ENCODE measurements at places on chromosomes 5 and 9.

DNA sequence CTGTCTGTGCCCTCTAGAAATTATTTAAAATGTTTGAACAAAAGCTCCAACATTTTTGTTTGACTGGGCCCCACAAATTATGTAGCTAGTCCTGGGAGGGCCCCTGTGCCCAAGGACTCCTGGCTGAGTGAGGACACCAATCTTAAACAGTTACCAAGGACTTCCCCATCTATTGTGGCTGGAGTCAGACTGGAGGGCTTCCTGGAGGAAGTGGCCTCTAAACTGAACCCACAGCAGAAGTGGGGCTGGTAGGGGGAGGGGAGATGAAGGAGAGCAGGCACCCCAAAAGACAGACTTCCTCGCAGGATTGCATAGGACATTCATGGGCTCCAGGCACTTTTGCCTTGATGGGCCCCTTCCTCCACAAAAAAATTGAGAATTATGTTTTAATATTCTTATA lies 8.1 kb downstream of the ADAMTS13 start:
- no peak for DNase-seq

DNA sequence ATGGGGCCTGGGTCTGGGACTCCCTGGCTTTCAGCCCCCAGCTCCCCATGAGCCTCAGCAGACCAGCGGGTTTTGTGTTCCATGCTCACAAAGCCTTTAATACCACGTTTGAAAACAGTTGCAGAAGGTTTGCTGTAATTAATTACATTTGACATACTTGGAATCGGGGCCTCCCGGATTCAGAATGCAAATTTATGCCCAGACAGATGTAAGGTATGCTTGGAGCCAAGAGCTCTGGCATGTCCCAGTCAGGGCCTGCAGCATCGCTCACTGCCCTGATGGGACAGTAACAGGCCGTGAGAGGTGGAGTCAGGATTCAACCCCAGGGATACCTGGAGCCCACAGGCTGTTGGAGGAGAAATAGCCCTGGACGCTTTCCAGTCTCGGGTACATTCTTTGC lies 12.2 kb downstream of the ZNF618 start:
- DNase-seq, result no peak

DNA sequence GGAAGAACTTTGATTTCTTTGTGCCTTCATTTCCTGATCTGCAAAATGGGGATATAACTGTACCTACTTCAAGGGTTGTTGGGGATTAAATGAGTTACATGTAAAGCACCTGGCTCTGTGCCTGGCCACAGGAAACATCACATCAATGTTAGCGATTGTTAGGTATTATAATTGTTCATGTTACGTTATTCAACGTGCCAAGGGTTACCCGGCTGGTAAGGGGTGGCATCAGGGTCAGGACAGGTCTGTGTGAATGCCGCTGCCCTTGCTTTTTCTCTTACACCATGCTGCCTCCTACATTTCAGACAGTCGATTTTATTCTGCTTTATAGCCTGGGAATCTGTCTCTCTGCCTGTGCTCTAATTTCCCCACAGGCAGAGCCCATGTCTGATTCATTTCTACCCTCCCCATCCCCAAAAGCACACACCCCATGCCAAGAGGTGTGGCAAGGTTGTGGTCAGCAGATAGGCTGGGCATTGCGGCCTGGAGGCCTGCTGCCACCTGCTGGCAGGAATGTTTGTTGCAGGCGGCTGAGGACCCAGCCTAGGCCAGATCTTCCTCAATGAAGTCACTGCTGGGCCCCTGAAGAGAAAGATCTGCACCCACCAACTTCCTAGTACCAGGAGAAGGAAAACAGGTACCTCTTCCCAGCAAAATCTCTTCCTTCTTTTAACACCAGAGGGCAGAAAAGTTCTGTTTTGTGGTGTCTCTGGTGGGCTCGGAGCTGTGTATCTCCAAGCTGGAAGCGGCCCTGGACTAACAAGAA lies 5.3 kb downstream of the ANKS6 start:
- no peak for DNase-seq

GRCh38 chr9:92980085-92980745 lies 32.9 kb downstream of the FGD3 start:
- no peak for DNase-seq

DNA sequence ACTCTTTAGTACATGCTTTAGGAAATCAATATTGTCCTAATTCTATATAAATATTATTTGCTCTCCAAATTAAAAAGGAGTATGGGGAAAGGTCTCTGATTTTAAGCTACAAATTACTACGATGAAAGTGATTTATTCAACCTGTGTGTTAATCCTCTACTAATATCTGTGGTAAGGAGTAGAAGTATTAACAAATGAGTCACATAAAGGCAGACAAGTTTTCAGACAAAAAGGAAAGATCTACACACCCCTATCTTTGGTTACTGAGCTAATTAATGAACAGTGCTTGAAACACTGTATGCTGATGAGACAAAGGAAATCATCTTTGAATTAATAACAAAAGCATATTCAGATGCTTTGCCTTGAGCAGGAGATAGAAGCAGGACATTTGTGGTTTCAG lies 15.9 kb downstream of the LOX start:
- DNase-seq, result no peak

DNA sequence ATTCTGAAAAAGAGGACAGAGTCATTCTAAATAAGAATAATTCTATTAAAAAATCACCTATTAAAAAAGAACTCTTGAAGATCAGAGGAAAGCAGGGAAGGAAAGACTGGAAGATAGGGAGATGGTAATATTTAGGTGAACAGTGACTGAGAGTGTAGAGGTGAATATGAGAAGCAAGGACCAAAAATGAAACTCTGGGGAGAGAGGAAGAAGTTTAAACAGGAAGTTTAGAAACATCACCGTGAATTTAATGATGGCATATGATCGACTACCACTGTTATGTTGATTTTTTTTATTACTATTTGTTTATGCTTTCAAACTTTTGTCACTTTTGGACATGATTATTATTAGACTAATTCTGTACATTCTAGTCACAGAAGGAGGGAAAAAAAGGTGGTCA lies 1.7 kb upstream of the SPINK6 start:
- DNase-seq, result no peak

DNA sequence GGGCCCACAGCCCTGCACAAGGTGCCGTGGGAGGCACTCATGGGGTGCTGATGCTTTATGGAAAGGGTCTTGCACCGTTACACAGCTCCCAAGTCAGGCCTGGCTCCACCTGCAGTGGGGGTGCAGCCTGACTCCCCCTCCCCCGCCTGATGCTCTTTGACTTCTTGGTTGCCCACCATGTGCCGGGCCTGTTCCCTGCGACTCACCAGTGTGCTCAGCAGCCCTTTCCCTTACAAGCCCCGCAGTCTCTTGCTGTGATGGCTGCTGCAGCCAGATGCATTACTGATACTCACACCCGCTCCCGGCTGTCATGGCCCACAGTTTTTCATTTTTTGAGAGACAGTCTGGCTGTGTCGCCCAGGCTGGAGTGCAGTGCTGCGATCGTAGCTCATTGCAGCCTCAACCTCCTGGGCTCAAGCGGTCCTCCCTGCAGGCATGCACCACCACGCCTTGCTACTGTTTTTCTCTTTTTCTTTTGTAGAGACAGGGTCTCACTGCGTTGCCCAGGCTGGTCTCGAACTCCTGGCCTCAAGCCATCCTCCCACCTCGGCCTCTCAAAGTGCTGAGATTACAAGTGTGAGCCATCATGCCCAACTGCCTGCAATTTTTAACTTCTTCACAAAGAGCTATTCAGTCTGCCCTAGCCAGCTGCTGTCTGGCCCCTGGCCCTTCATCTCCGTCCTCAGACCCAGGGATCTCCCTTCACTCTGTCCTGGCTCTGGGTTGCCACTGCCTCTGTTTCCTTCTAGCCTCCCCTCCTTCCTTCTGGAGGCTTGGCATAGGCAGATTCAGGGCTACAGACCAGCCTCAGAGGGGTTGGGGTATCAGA lies 109.5 kb downstream of the RXRA start:
- no peak for DNase-seq

- DNase-seq, result no peak
These were observed 58.0 kb downstream of the RNF38 start for GRCh38 chr9:36341936-36342577.

- peak; percentile 52 for DNase-seq
These were observed 124.3 kb upstream of the SLC12A2 start for GRCh38 chr5:127959152-127959764.

- DNase-seq, result no peak
These were observed 43.6 kb downstream of the FXN start for GRCh38 chr9:69079186-69079585.

DNA sequence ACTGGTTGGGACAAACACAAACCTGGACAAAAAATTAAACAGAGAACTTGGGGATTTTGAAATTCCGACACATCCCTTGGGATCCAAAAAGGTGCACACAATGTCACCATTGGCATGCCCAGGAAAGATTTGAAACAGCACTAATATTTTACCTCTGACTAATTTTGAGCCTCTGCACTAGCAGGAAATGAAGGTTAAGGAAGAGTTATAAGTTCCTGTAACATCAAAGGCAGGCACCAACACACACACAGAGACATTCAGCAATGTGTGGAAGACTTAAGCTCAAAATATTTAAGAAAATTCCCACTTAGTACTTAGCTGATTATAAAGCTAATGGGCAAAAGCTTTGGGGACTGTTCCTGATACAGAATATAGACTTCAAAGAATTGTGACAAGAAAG lies 247.0 kb downstream of the CDH9 start:
- no peak for DNase-seq

DNA sequence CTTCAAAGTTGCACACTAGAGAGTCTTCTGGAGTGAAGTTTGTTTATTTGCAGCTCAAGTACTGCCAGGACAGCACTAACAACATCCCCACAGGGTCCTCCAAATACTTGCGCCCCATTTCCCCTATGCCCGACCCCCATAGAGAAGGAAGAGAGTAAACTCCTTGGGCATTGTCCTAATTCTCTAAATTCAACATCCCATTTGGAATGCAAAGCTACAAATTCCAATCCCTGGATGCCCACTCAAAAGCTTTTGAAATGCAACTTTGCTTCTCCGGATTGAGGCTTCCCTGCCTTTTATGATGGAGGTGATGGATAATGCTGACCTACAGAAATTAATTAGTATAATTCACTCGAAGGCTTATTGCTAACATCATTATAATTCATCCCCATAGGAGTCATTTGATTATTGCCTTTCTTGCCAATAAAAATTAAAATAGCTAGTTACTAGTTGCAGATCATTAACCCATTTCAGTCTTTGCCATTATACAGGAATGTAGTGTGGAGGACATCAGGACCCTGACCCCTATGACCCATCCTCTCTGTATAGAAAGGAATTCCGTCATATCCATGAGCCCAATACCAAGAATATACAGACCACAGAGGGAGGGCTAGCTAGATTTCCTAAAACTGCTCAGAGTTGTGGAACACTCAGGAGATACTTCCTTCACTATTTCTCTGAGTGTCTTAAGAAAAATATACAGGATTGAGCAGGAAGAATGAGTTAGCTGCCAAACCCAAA lies 277.6 kb downstream of the ZNF608 start:
- no peak for DNase-seq

DNA sequence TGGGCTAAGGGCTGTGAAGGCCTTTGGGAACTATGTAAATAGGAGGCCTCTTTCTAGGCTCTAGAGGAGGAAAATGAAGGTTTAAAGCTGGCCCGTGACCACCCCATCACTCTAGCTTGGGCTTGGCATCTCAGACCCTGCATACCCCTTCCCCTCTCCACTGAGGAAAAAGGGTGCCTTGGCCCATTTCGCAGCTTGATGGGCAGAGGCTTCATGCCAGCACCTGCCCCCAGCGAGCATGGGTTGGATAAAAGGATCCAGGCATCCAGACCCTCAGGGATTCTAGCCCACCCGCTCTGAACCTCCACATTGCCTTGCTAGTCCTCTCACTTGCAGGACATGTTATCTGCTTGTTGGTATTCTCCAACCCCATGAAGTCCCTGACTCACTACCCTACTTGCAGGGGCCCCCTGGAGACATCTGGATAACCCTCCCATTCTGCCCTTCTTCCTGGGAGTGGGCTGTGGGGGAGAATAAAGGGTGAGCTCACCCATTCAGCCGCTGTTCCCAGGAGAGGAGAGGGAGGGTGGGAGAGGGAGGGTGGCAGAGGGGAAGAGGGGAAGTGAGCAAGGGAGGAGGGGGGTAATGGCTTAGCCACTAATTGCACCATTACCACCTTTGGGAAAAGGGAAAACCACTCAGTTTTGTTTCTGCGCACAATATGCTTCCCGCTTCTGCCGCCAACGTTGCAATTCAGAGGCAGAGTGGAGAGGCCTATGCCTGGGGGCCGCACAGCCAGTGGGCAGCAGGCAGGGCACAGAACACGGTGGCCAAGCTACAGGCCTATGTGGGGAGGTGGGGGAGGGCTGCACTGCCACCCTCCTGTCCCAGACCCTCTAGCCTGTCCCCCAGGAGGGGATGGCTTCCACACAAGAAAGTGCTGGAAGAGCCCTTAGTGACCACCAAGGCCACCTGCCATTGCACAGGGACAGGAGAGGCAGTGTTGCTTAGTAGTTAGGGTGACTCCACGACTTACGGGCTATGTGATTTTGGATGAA lies 2.1 kb upstream of the CAMK2A start:
- no peak for DNase-seq

DNA sequence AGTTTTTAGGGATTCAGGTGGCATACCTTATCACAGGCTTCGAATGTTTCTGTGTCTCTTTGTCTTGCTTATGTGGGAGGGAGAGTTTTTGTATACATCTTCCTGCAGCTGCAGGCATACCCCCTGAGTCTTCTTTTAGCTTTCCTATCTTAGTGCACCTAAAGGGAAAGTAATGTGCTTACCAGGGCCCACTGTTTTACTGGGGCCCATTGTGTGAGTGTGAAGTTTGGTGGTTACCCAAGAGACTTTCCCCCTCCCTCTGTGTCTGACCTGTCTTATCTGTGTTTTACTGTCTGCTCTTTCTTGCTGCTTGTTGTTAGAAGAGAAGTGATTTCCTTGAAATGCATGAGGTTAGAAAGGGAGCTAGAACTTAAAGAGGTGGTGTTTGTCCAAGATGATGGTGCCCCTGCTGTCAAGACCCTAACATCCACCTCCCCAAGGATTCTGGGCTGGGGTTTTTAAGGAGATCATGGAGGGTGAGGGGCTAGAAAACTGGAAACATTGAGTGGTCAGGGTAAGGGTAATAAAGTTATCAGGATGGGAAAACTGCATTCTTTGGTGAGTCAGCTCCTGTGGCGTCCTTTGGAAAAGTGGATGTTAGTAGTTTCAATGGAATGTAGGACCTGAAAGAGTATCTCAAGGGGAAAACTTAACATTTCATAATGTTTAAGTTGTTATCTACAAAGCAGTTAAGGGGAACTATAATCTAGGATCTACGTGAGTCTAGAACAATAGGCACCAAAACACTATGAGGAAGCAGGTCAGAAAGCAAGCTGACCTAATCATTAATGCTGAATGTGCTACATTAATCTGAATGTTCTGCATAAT lies 583.5 kb upstream of the TUSC1 start:
- DNase-seq, result no peak

GRCh38 chr9:117074784-117075520 lies 339.9 kb downstream of the ASTN2 start:
- DNase-seq, result no peak
